ENCODE measurements at places on chromosomes 6 and 20.

GRCh38 chr6:168609026-168609685 is 168.2 kb downstream of the SMOC2 start:
- no peak for DNase-seq

DNA sequence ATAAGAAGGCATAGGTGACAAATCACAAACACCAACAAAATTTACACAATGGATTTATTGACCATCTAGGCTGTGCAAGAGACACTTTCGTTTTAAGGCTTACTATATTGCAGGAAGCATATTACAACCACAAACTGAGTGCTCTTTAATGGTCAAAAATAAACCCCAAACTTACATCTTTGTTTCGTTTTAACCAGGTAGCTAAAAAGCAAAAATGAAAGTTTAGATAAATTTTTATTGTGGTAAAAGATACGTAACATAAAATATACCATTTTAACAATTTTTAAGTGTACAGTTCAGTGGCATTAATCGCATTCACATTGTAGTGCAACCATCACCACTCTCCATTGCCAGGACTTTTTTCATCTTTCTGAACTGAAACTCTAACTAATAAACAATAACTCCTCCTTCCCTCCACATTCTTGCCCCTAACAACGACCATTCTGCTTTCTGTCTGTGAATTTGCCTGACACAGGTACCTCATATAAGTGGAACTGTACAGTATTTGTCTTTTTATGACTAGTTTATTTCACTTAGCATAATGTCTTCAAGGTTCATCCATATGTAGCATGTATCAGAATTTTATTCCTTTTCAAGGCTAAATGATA is 32.3 kb upstream of the DUSP22 start:
- no peak for DNase-seq

DNA sequence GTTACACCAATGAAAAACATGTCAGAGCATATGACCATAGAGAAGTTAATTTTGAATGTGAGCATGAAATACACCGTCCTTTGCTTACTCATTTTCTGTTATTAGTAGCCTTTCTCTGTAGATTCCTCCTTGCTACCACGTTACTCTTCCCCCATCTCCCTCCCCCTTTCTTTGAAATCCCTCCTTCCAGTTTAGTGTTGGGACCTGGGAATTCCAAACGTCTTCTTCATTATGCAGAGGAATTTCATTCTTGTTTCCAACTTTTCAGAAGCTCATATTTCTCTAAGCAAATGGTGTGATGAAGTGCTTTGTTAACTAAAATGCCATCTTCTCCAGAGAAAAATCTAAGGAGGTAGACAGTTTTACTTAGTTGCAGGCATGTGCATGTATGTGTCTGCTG is 122.4 kb downstream of the MCHR2 start:
- DNase-seq, result no peak

DNA sequence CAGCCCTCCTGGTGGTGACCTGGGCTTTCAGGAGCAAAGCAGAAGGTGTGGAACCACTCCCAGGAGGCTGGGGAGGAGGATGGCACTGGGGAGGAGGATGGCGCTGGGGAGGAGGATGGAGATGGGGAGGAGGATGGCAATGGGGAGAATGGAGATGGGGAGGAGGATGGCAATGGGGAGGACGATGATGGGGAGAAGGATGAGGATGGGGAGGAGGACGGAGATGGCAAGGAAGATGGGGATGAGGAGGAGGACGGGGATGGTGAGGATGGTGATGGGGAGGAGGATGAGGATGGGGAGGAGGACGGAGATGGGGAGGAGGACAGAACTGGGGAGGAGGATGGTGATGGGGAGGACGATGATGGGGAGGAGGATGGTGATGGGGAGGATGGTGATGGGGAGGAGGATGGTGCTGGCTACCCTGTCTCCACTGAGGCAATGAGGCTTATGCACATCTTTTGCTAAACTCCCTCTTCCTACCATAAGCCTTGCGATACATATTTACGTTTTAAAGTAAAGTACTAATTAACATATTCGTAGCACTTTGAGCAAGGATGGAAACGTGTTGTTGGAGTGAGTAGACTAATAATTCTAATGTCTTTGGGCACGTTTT is 7.4 kb downstream of the SMOC2 start:
- DNase-seq, result no peak

DNA sequence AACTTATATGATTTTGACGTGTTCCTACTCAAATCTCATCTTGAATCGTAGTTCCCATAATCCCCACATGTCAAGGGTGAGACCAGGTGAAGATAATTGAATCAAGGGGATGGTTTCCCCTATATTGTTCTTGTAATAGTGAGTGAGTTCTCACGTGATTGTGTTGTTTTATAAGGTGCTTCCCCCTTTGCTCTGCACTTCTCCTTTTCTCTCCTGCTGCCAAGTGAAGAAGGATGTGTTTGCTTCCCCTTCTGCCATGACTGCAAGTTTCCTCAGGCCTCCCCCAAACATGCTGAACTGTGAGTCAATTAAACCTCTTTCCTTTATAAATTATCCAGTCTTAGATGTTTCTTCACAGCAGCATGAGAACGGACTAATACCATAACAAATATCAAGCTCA is 83.2 kb downstream of the MANEA start:
- DNase-seq, result no peak

DNA sequence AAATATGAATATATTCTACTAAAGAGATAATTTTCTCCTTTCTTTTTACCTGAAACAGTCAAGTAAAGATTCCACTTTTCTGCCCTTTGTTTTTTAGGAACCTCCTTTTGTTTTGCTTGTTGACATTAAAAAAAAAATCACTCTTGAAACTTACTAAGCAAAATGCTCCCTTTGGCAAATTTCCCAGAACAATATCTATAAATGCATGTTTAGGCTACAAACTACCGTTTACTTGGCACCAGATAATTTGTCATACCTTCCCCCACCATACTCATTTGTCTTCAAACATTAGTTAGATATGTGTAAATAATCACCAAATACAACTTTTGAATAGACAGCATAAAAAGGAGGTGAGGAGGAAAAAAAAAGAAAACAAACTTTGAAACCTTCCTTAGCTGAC is 604.7 kb downstream of the RFPL4B start:
- no peak for DNase-seq

All from hypothalamus (tissue), 51 donors.